Right lung (tissue), 10 donors: ENCODE measurements at places on chromosomes 5 and 9. TPM values are rescaled to one million over a fixed set of nuclear protein-coding genes. Genes with fewer than 3 reads are reported as not detected.
A peak's percentile ranks its signal among the peaks of the same experiment; 100 is the strongest.

Gene HMGCR
- 68.2 TPM for polyA plus RNA-seq

GRCh38 chr5:173453167-173453566, 125.0 kb upstream of the STC2 start:
- DNase-seq = no peak

Gene LRRC19
- 0.15 TPM for polyA plus RNA-seq

GRCh38 chr5:149301049-149301743, 29.5 kb downstream of the AFAP1L1 start:
- no peak for DNase-seq

Gene TMEM215
- not detected for polyA plus RNA-seq

Gene KCNV2
- polyA plus RNA-seq = 0.13 TPM

GRCh38 chr5:54844905-54845566, 140.4 kb downstream of the ESM1 start:
- peak; percentile 37 for DNase-seq

- no peak for DNase-seq
Measured at GRCh38 chr9:136769710-136770191, 5.4 kb upstream of the LCN15 start.

DNA sequence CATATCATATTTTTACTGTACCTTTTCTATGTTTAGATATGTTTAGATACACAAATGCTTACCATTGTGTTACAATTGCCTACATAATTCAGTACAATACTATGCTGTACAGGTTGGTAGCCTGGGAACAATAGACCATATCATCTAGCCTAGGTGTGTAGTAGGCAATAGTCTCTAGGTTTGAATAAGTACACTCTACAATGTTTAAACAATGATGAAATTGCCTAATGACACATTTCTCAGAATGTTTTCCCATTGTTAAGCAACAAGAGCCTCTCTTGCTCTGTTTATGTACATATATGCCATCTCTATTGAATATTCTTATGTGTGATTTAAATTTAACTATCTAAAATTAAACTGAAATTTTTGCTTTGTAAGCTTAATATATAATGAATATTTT, 209.6 kb upstream of the ST8SIA4 start:
- no peak for DNase-seq

- DNase-seq = no peak
Measured at GRCh38 chr5:177097016-177097985, 10.6 kb downstream of the FGFR4 start.

GRCh38 chr9:71774920-71775319, 6.6 kb upstream of the CEMIP2 start:
- no peak for DNase-seq

DNA sequence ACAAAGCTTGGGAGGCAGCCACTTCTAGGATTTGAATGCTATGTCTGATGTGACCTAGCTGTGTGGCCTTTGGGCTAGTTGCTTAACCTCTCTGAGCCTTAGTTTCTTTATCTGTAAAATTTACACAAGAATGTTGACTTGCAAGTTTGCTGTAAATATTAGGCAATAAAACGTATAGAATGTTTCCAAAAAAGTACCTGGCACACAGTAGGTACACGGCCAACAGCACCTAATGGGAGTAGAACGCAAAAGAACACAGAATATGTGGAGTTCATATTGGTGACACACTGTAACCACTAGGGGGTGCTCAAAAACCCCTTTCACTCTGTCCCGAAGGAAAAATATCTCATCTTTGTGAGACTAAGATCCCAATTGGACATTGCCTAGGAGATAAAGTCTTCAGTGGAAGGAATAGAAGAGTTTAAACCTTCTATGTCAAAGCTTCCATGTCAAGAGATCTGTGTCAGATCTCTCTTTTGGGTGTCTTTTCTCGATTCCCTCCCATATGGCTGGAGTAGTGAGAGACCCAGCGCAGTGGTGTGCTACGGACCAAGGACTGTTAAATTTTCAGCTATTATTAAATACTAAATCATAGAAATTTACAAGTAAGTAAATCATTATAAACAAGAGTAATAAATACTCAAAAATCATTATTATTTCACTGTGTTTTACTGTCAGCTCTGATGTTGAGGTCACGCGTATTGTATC, 145.4 kb upstream of the RAD23B start:
- DNase-seq = no peak

DNA sequence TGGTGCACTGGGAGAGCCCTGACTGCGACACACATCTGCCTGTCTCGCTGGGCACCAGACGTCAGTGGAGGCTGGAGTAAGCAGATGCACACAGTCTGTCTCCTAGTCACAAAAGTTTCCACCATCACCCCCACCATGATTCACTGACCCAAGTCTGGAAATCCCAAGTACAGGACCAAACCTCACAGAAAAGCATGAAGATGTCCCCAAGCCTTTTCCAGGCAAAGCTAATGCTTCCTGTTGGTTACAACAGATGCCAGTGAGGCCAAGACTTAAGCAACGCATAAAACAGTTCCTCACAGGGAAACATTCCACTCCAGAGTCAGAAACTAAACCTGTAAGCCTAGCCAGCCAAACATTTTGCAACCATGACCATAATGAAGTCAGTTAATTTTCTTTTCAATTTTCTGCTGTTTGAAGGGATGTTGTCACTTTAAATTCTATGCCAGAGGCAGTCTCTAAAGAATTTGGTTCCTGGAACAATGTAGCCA, 259.3 kb upstream of the SLC30A5 start:
- no peak for DNase-seq

Gene UBQLN1
- polyA plus RNA-seq = 98.1 TPM

Gene TIMD4
- polyA plus RNA-seq = 0.77 TPM

DNA sequence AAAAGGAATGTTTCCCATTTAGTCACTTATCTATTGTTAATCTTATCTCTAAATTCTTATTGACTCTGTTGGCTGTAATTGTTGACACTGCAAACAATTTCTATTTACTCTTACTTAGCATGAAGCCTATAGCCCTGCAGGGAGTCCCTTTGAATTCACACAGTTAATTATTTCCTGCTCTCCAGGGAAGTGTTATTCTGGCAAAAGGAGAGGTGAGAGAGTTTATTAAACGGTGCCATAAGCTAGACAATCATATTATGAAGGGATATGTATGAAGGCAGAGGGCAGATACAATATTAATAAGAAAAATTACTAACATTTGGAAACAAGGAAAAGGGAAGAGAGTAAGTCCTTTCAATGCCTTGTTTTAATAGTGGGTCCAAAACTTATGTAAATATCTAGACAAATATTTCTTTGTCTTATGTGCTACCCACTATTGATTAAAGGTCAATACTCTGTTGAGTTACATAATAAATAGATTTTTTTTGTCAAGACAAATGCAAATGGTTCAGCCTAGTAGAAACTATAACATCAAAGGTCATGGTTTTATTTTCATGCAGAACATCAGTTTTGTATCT, 107.1 kb downstream of the CDH18 start:
- no peak for DNase-seq

GRCh38 chr5:164137095-164137494, 631.7 kb downstream of the MAT2B start:
- no peak for DNase-seq

- DNase-seq = no peak
Measured at GRCh38 chr5:135833961-135834638, 363 bp upstream of the SLC25A48 start.

DNA sequence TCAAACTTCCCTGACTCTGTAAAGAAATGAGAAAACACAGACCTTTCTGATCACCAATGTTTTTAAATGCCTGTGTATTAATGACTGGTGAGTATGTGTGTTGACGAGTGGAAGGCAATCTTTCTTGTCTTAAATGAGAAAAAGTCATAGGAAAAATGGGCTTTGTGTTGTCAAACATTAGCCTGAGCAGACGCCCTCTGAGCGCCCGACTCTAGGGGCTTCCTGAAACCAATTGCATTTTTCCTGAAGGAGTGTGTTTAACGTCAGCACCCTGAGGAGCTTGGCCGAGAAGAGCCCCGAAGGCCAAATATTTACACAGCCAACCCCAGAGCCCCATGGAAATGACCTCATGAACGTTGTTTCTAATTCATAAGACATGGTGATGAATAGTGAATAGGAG, 154.3 kb downstream of the PHF2 start:
- DNase-seq = peak; percentile 26

- DNase-seq = no peak
Measured at GRCh38 chr5:103013933-103014552, 105.9 kb downstream of the GIN1 start.

DNA sequence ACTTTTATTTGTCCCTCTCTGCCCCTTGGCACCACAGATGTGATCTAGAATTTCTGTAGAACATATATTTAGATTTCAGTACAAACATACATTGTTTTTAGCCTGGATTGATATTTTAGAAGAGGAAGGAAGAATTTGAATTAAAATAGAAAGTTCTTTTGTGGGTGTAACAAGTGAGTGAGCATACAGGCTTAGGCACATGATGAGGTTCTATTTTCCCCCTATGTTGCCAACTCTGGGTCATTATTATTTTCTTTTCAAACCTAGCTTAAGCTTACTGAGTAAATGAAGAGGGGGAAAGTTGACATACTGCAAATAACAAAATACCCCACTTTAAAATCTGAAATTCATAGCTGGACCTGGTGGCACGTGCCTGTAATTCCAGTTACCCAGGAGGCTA, 102.9 kb downstream of the GCNT1 start:
- DNase-seq = no peak

DNA sequence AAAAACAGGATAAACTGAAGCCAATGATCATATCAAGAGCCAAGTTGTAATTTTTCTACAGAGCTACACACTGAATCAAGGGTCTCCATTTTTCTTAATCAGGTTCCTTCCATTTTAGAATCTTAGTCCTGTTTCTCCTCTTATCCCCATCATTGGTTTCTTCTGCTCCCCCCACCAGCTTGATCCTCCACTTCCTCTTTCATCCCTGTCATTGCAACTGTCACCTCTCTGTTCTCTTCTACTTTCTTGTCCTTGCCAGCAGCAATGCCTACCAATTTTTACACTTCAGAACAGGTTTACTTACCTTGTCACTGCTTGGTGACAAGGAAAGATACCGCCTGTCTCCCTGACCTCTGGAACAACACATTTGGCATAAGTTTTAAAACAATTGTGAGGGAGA, 97.3 kb downstream of the CFAP90 start:
- DNase-seq = no peak

DNA sequence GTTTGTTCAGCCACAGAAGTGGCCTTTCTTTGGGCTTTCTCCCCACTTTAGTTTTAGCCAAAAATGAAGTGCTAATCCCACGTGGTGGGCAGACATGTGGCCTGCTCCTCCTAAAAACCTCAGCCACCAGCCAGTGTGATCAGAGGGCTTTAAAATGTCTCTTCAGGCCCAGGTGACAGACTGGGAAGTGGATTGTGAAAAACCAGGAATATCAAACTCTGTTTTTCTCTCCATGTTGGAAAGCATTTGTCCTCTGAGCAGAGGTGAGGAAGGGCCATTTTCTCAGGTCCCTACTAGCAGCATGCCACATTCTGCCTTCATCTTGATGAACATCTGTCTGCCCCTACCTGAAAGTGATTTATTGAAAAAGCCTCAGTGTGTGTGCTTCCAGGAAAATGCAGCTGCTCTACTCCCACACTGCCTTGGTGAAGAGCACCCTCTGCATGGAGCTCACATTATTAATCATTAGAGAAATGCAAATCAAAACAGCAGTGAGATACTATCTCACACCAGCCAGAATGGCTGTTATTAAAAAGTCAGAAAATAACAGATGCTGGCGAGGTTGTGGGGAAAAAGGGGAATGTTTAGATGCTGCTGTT, 181.2 kb upstream of the DMAC1 start:
- DNase-seq = no peak

GRCh38 chr5:79990205-79990597, 861 bp downstream of the MTX3 start:
- no peak for DNase-seq

DNA sequence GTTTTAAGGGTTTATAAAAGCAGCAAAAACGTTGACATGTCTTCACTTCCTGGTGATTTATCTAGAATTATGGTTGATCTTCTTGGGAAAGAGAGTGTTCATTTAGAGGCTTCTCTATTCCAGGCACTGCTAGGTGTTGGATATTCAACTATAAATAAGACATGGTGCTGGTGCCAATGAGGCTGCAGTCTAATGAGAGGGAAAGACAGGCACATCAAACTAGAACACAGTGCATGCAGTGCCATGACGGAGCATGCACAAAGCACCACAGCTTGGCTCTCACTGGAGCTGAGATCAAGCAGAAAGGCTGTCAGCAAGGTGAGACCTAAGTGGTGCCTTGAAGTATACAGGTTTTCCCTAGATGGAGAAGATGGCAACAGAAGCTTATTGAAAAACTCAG, 126.5 kb downstream of the RMI1 start:
- DNase-seq = no peak

DNA sequence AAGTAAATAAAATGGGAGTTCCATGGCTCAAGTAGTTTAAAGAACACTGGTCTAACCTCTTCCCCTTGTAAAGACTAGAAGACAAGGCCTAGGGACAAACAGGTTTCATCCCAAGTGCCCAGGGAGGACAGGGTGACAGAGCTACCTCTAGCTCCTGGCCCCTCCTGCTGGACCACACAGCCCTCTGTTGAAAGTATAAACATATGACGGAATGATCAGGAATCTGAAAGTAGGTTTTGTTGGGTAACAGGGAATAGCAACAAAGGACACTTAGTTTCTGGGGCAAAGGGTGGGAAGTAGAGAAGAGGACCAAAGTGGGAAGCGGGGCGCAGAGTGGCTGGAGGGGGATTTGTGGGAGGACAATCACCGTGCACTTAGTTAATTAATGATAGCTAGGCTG, 67.0 kb upstream of the DAB2IP start:
- DNase-seq = no peak

- DNase-seq = no peak
Measured at GRCh38 chr5:150144879-150145278, 10.8 kb downstream of the PDGFRB start.

DNA sequence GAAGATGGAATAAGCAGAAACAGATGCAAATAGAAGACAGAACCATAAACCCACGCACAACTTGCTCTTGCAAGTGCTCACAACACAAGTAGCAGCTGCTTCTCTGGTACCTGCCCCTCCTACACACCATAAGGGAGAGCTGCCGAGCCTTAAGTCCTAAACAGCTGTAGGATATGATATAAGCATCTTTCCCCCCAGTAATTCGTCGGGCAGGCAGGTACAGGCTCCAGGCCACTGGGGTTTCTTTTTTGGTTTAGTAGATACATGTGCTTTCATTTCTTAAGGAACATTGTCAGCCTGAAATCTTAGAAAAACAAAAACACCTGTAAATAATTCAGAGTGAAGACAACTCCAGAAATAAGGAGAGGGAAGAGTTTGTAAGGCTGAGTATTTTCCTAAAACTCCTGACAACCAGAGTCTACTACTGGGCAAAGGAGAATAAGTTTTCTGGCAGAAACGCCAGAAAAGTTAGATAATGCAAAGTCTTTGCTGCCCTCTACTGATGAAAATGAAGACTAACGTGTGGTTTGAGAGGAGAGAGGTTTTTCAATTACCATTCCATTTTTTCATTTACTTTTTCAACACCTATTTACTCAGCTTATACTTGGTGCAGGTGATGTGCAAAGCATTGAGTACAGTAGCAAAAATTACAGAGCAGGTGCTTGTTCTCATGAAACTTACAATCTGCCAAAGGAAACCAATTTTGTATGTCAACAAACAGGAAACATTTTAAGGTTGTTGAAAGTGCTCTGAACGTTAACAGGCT, 20.1 kb upstream of the TCERG1 start:
- DNase-seq = peak; percentile 17
